ENCODE measurements at places on chromosomes 11 and 22.
A peak's percentile ranks its signal among the peaks of the same experiment; 100 is the strongest.

DNA sequence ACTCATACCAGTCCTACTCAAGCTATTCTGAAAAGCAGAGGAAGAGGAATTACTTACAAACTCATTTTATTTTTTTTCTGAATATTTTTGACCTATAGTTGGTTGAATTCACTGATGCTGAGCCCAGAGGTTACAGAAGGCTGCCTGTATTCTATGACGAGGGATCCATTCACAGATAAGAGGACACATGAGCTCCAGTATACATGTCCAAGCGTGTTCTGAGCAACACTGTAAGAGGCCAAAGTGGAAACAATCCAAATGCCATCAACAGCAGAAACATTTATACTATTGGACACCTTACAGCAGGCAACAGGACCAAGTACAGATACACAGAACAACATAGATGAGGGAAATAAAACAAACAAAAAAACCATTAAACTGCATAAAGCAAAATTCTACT lies 10.3 kb downstream of the KDM4E start:
- H3K36me3 ChIP-seq, result no peaks in the 10 kb centered on the region
- no peaks in the 10 kb centered on the region for H3K27me3 ChIP-seq
- H3K27ac ChIP-seq, result no peak overlapping the region
- no peaks in the 10 kb centered on the region for H3K4me1 ChIP-seq
- DNase-seq, result no peak
- no peak overlapping the region for H3K4me3 ChIP-seq

DNA sequence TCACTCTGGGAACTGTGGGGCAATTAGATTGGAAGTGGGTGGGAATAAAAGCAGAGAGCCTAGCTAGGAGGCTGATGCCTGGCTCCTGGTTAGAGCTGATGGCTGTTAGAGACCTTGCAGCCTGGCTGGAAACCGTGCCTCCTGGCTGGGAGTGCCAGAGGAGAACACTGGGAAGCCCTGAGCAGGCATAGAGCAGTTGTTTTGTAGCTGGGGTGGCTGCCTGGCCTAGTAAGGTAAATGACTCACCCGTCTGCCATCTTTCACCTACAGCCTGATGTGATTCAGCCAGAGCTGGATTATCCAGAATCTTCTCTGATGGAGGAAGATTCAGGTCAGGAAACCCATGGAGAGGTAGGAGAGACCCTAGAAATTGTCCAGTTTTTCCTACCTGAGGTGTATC lies 6.1 kb downstream of the UQCR10 start:
- no peak for DNase-seq
- no peak overlapping the region for H3K27ac ChIP-seq
- no peak overlapping the region for H3K4me3 ChIP-seq
- peaks cover 10% of the 10 kb centered on the region for H3K36me3 ChIP-seq
- no peaks in the 10 kb centered on the region for H3K27me3 ChIP-seq

GRCh38 chr11:11931461-11932055 lies 76.9 kb downstream of the DKK3 start:
- H3K27ac ChIP-seq, result no peak overlapping the region
- no peak overlapping the region for H3K4me3 ChIP-seq
- H3K36me3 ChIP-seq, result no peaks in the 10 kb centered on the region
- no peaks in the 10 kb centered on the region for H3K27me3 ChIP-seq

DNA sequence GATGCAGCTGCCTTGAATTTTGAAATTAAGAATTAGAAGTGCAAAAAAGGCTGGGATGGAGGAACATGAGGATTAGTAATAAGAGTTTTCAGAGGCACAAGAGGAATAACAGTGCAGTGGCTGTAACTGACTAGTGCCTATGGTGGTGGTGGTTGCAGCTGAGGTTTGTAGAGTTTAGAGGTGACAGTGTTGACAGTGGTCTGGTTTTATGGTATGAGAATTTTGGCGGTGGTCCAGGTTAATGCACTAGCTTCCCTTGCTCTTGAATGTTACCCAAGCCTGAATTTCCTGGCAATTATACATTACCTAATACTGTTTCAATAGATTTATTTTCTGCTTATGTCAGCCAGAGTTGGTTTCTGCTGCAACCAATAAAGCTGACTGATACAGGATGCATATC lies 112.8 kb upstream of the C11orf87 start:
- H3K4me3 ChIP-seq, result no peak overlapping the region
- H3K36me3 ChIP-seq, result no peaks in the 10 kb centered on the region
- H3K4me1 ChIP-seq, result no peaks in the 10 kb centered on the region
- DNase-seq, result no peak
- H3K27me3 ChIP-seq, result no peaks in the 10 kb centered on the region

GRCh38 chr11:120827198-120827597 lies 196.7 kb upstream of the TBCEL start:
- H3K36me3 ChIP-seq, result no peaks in the 10 kb centered on the region
- H3K4me1 ChIP-seq, result no peaks in the 10 kb centered on the region
- no peaks in the 10 kb centered on the region for H3K27me3 ChIP-seq
- no peak for DNase-seq
- H3K27ac ChIP-seq, result no peak overlapping the region

GRCh38 chr11:70477609-70478008 lies 79.3 kb downstream of the CTTN start:
- H3K4me3 ChIP-seq, result no peak overlapping the region
- H3K27ac ChIP-seq, result no peak overlapping the region
- no peaks in the 10 kb centered on the region for H3K36me3 ChIP-seq
- no peaks in the 10 kb centered on the region for H3K4me1 ChIP-seq
- no peak for DNase-seq

- H3K4me1 ChIP-seq, result no peaks in the 10 kb centered on the region
- no peak for DNase-seq
- no peak overlapping the region for H3K27ac ChIP-seq
- no peak overlapping the region for H3K4me3 ChIP-seq
Measured at GRCh38 chr11:134755535-134755934, 343.5 kb upstream of the B3GAT1 start.

GRCh38 chr11:44983786-44984185 lies 33.1 kb upstream of the TP53I11 start:
- H3K36me3 ChIP-seq, result no peaks in the 10 kb centered on the region
- H3K4me1 ChIP-seq, result peaks cover 21% of the 10 kb centered on the region
- DNase-seq, result no peak
- H3K27me3 ChIP-seq, result no peaks in the 10 kb centered on the region
- no peak overlapping the region for H3K27ac ChIP-seq

DNA sequence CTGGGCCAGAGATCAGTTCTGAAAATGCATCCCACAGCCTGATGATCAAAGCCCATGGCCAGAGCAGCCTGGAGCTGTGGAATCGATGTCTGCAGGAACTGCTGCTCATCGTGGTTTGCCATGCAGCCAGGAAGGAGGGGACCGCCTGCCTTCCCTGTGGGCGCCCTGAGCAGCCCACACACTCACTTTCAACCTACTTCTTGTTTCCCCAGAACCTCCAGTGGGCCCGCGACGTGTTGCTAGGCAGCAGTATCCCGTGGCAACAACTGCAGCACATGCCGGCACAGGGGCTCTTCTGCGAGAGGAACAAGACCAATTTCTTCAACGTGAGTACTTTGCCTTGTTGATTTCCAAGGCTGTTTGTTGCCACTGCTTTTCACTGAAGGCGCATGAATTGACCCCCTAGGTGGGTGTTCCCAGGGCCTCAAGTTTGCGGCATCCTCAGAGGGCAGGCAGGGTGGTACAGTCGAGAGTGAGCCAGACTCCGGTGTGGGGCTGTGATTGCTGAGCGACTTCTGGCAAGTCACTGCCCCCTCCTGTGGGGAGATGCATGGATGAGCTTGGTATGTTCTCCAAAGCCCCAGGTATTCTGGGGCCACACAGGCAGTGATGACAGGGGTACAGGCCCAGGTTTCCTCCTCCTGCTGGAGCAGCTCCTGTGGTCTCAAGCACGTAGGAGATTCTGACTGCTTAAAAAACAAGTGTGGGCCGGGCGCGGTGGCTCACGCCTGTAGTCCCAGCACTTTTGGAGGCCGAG lies 47.0 kb upstream of the SUSD2 start:
- no peaks in the 10 kb centered on the region for H3K27me3 ChIP-seq
- H3K36me3 ChIP-seq, result no peaks in the 10 kb centered on the region
- no peak overlapping the region for H3K27ac ChIP-seq
- H3K4me1 ChIP-seq, result no peaks in the 10 kb centered on the region
- DNase-seq, result peak; percentile 31

DNA sequence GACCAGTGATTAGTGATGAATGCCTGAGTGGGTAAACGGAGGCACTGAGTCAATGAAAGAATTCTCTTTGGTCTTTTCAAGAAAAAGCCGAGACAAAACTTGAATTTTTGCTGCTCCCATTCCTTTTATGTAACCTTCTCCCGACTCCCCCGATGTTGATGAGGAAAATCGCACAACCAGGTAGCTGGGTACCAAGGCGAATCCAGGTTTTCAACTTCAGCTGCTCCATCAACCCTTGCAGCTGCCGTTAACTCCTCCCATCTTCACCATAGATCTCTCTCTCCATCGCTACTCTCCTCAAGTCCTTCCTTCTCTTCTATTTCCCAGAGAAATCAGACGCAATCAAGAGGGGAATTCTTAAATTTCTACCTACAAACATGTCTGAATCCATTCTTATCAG lies 611 bp upstream of the USP2 start:
- H3K4me1 ChIP-seq, result peaks cover 7% of the 10 kb centered on the region
- H3K36me3 ChIP-seq, result no peaks in the 10 kb centered on the region
- peak overlapping the region; percentile 33 for H3K27ac ChIP-seq

GRCh38 chr22:38317995-38318715 lies 922 bp upstream of the CSNK1E start:
- DNase-seq, result no peak
- peak overlapping the region; percentile 89 for H3K27ac ChIP-seq
- H3K36me3 ChIP-seq, result no peaks in the 10 kb centered on the region
- H3K4me3 ChIP-seq, result no peak overlapping the region
- no peaks in the 10 kb centered on the region for H3K4me1 ChIP-seq

GRCh38 chr22:25666308-25666707 lies 75.7 kb upstream of the MYO18B start:
- DNase-seq, result peak; percentile 23
- H3K4me1 ChIP-seq, result peaks cover 39% of the 10 kb centered on the region
- H3K27me3 ChIP-seq, result no peaks in the 10 kb centered on the region
- H3K27ac ChIP-seq, result no peak overlapping the region
- H3K36me3 ChIP-seq, result no peaks in the 10 kb centered on the region
- H3K4me3 ChIP-seq, result no peak overlapping the region
